ENCODE measurements at places on chromosomes 4 and X. TPM values are rescaled to one million over a fixed set of nuclear protein-coding genes. Genes with fewer than 3 reads are reported as not detected.

Gene CHST7
- 7.3 TPM for total RNA-seq

Gene HS3ST1
- 3.1 TPM for total RNA-seq

Gene NKX3-2
- total RNA-seq = not detected

Gene SHROOM2
- 5.6 TPM for total RNA-seq

Data from left lung (tissue), 14 donors.